ENCODE measurements at places on chromosomes 6 and 20.

- DNase-seq: no peak
Measured at GRCh38 chr20:59733351-59733750, 129.0 kb downstream of the PHACTR3 start.

GRCh38 chr6:166691746-166692145 is 64.7 kb upstream of the RPS6KA2 start:
- no peak for DNase-seq

- DNase-seq: no peak
Measured at GRCh38 chr6:134593442-134593841, 275.5 kb upstream of the SGK1 start.

- DNase-seq: no peak
Measured at GRCh38 chr6:45592991-45593390, 215.3 kb upstream of the SUPT3H start.

DNA sequence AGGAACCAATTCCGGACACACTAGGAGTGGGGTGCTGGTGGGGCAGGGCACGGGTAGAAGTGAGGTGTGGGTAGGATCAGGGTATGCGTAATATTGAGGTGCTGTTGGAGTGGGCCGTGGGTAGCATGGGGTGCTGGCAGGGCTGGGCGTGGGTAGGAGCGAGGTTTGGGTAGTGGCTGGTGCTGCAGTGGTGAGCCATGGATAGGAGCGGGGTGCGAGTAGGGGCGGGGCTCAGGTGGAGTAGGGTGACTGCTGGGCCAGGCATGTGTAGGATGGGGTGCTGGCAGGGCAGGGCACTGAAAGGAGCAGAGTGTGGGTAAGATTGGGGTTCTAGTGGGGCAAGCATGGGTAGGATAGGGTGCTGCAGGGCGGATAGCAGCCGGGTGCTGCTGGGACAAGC is 114.2 kb upstream of the DUSP22 start:
- no peak for DNase-seq

DNA sequence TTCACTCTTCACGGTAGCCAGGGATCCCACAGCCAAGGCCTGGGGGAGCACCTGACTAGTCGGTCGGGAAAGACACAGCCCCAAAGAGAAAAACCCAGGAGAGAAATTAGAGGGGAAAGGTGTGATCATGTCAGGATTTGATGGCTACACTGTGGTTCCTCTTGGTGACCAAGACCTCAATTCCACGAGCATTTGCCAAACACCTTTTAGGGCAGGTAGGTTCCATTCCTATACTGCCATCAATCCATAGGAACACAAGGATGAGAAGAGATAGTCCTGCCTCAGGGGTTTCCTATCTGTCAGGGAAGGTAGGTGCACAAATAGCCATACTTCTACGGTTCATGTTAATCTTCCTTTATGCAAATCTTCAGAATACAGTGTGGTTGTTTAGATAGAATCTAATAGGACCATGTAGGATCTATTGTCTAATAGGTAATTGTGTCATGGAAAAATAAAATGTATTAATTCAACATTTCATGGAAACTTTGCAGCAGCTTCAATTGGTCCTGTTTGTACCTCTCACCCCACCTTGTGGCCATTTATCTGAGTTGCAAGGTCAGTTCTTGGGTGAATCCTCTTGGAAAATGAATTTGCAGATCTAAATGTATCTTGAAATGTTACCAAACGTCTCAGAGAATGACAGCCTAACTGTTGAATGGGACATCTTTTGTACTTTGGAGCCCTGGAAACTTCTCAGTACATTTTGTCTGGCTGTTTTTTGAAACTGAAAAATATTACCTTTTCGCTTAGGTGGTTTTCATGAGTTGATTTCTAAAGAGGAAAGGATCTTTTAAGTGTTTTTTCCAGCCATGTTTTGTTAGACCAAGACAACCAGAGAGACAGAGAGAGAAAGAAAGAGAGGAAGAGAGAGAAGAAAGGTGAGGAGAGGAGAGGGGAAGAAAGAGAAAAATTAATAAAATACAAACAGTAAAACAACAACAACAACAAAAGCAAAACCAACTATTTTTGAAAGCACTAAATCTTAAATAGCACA is 33.7 kb upstream of the IYD start:
- DNase-seq: no peak

DNA sequence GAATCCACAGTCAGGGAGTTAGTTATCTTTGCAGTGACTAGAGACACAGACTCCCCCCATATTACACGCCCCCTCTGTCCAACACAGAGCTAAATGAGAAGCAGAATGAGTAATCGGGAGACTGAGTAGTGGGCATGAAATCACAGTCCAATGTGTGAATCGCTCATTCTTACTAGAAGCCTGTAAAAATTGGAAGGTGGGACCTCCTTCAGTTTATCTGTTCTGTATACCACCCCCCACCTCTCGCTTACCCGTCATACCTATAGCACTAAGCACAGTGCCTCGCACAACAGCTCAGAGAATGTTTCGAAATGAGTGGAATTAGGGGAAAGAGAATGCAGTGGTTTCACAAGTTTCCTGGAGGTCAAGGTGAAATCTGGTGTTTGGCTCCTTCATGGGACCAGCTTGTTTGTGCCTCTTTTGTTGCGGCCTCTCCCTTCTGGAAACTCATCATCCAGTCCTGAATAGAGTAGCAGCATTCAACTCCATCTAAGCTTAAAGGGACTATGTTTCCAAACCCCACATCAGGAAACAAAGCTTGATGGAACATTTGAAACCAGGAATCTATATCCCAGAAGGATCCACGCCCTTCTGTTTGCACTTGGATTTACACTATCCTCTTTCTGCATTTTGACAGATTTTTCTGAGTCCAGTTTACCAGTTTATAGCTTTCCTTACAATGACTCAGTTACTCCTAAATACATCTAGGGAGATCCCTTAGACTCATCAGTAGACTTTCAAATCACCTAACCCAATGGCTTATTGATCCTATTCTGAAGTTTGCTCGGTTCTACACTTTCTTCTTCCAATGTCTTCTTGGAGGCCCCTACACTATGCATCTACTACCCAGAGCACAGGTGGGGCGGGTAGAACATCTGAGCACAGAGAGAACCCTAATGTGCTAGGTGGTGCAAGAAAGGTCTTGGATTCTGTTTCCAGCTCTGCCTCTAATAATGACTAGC is 59.2 kb upstream of the PIM1 start:
- DNase-seq: no peak

- no peak for DNase-seq
Measured at GRCh38 chr20:43571310-43571709, 12.5 kb downstream of the SGK2 start.

GRCh38 chr6:134235937-134236751 is 81.8 kb downstream of the SGK1 start:
- no peak for DNase-seq

DNA sequence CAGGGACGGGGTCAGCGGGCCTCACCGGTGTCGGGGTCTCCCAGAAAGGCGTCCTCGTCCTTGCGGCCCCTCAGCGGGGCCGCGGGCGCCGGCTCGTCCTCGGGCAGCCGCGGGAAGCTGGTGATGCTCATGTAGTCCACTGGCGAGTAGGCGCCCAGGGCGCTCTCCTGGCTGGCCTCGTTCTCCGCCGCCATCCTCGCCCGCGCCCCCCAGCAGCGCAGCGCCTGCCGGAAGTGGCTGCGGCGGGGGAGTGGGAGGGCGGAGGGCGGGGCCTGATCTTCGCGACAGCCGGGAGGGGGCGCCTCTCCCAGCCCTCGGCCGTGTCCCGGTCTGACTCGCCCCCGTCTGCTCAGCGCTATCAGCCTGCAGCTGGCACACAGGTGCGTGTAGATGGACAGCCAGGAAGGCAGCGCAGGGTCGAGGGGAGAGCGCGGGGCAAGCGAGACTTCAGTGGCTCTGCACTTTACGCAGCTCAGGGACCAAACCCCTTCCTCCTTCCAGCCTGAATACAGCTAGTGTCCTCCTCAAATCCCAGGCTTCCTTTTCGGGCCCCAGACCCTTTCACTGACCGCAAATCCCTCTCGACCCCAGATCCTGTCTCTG is at the start of gene GGT7:
Gene GGT7, minus strand, starts transcription at position 235 of the 603 bp plus-strand sequence. Its CDS starts 41 bp downstream, at position 194.
- peak; percentile 80 for DNase-seq

GRCh38 chr20:9500121-9500520 is 14.3 kb upstream of the LAMP5 start:
- DNase-seq: no peak

DNA sequence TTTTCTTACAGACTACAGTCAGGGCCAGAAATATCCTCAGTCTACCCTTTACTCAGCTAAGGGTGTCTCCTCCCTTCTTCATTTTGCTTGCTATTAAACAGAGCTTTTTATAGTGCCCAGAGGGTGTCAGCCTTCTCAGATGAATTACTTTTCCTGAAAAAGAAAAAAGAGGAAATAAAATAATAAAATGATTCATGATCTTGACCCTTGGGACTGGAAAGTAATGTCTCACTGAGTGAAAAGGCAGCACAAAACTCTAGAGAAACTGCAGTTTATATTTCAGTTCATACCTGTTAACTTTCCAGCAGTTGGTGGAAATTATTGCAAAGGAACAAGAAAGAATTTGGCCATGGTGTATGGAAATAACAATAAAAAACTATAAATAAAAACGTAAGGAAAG is 170.6 kb downstream of the IBTK start:
- no peak for DNase-seq

DNA sequence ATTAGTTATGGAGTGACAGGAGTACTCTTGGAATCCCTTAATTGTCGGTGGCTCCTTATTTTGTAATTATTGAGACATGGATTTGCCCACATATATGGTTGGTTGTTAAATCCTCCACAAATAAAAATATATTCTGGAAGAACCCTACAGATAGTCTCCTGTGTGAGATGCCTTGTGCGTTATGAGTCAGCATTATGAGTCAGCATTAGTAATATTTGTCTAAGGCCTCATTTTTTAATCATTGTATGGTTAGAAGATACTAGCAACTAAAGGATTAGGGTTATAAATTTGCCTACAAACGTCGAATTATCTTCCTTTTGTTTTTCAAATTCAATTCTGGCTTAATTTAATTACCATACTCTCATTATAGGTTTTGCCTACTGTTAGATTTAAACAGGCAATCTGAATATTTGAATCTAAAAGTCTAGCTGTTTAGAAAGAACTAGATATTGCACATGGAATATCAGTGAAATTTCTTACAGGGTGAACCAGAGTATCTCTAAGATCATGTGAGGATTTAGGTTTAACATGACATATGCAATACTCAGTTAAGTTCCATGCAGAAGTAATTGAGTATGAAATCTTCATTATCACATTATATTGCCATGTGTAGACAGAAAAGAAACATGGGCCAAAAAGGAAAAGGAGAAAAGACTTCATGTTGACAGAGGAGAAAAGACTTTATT is 5.9 kb downstream of the C6orf58 start:
- no peak for DNase-seq

DNA sequence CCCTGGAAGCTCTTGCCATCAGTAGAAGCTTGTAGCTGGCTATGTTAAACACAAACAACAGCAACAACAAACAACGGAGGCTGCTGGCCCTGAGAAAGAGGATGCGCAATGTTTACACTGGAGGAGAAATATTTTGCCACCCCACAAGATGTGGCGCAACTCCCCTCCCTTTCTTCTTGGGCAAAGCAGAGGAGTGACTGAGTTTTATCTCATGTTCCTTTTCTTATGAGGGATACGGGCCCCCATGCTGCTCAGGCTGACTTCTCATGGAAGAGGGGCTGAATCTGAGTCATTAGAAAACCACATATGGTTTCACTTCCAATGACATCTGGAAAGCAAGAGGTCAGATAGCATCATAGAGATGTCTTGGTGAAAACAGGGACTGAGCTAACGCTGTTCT is 75.9 kb upstream of the HDDC2 start:
- no peak for DNase-seq

- DNase-seq: peak; percentile 14
Measured at GRCh38 chr20:49276161-49276960, 1.5 kb downstream of the ZNFX1 start.

GRCh38 chr6:112298021-112298745 is 43.8 kb upstream of the LAMA4 start:
- DNase-seq: no peak

DNA sequence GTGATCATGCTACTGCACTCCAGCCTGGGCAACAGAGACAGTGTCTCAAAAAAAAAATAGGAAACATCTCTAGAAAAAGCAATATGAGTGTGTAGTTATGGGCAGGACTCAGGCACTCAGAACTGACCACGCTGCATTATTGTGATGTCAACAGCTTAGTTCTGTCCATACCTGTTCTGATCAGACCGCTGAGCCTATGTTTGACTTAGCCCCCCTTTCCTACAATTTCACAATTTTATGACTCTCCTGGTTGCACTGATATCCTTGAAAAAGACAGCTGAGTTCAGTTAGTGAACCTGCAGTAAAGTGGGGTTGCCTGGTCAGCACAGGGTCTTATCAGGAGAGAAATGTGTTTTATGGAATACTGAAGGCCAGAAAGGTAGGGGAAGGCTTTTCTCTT is 37.8 kb upstream of the PRDM1 start:
- no peak for DNase-seq

DNA sequence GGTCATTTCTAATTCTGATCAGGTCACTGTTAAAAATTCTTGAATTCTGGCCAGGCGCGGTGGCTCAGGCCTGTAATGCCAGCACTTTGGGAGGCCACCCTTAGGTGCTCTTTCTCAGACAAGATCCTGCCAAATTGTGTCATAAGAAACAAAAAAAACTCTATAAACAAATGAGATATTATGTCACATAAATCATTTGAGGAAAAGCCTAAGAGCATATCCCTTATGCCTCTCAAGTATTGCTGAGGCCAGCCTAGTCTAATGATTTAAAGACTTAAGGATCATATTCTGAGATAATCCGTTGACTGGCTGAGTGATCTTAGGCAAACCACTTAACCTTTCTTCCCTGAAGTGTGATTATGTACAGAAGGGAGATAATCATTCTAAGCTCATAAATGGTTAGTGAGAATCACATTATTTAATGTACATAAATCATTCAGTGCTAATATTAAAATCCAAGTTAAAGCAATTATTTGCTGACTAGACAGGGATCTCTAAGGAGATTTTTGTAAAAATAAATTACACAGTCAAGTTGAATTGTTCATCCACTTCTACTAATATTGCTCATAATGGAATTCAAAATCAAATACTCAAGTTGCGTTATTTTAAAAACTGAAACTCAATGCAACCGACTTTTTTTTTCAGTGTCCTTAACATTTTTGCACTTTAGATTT is 365.4 kb downstream of the PHF3 start:
- no peak for DNase-seq

DNA sequence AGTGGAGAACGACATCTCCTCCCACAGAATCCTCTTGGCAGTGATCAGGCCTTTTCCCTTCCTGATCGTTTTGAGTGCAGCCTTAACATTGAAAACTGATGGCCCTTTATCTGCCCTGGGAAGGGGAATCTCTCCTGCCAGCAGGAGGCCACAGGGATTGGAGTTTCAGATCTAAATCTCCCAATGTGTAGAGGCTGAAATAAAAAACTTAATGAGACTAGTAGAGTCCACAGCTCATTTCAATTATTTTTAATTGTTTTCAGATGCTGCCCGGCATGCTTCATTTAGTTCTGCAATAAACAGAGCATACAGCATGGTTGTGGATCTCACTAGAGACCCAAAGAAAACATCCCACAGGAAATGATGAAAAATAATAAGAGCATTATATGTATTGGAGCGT is 662.2 kb upstream of the HS3ST5 start:
- no peak for DNase-seq

All from activated CD8-positive, alpha-beta memory T cell treated with anti-CD3 and anti-CD28 coated beads for 1 hour (primary cell).